ENCODE measurements at places on chromosomes 5 and 9.

- DNase-seq: no peak
These were observed 276.6 kb downstream of the ASTN2 start for GRCh38 chr9:117138231-117138630.

- no peak for DNase-seq
These were observed 13.8 kb downstream of the INVS start for GRCh38 chr9:100112677-100113336.

DNA sequence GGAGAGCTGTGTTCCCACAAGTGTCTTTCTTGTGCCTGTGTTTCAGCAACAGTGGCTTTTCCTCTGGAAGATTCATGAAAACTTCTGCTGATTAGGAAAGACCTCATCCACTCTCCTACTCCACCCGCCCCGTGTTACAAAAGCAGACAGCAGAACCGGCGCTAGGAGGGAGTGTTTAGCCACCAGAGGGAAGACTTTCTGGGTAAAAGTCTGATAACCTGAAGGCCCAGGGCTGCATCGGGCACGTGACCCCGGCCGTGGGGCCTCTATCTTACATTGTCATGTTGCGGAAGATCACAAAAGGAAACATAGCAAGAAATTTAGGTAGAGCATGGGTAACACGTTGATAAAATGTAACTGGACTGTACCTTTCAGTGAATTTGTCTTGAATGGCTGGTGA, 32.0 kb upstream of the DMRT2 start:
- no peak for DNase-seq

GRCh38 chr5:173315495-173316338, 12.5 kb downstream of the STC2 start:
- DNase-seq: no peak

- DNase-seq: no peak
These were observed 37.6 kb upstream of the KCNN2 start for GRCh38 chr5:114324282-114324681.

DNA sequence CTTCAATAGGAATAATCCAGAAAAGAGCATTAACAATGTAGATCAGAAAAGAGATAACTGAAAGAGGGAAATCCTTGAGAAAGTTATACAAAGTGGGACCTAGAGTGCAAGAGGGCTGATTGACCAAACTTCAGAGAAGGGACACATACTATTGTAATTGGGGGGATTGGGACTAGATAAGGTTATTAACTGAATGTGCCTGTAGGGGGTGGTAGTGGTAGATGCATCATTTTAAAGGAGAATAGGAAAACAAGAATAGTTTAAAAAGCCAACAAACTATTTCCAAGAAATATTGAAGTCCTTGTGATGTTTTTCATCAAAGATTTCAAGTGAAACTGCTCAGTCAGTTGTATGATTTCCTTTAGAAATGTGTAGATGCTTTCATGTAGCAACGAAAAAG, 468.5 kb downstream of the TAF11L14 start:
- no peak for DNase-seq

- no peak for DNase-seq
These were observed 244.1 kb downstream of the KIAA0825 start for GRCh38 chr5:94374336-94374735.
